Activated naive CD4-positive, alpha-beta T cell (primary cell): ENCODE measurements at places on chromosomes 7 and 10.
A peak's percentile ranks its signal among the peaks of the same experiment; 100 is the strongest.

DNA sequence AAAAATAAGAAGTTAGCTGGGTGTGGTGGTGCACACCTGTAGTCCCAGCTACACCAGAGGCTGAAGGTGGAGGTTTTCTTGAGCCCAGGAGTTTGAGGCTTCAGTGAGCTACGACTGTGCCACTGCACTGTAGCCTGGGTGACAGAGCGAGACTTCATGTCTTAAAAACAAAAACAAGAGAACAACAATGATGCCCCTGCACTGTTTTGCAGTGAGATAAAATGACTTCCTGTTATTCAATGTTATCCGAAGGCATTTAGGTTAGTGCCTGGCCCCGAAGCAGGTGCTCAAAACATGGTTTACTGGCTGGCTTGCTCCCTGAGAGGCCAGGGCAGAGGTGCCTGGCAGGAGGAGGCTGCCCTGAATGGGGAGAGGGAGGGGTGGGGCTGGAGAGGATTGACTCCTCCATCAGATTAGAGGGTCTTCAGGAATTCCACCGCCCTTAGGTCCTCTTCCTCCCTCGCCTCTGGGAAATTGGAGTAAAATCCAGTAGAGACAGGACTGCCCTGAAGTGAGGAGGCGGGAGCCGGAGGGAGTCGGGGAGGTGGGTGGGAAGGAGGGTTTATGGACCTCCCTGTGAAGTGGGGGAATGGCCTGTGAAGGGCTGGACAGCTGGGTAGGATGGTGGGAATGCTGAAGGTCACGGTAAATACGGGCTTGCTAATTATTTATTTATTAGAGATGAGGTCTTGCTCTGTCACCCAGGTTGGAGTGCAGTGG lies 6.8 kb upstream of the CLDN4 start:
- DNase-seq, result no peak

GRCh38 chr10:13673156-13673555 lies 86.4 kb downstream of the PRPF18 start:
- DNase-seq, result no peak

DNA sequence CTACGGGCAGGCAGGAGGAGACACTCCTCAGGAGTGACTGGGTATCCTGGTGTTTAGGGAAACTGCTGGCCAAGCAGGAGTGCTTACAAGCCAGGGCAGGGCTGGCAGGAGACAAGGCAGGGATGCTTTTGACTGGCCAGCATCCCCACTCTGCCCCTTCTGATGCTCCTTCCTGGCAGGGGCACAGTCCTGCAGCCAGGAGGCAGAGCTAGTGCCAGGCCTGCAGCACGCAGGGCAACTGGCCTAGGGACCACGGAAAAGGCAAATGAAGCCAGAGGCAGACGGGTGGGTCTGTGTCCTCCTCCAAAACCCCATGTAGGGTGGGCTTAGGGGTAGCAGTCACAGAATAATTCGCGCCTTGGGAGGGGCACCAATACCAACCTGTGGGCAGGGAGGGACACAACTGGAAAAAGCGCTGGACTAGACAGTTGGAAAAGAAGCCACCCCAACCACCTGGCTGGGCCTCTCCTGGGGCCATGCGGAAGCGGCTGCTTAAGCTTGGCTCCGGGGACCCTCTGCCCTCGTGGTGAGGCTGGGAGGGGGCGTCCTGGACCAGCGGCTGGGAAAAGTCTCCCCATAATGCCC lies 4.8 kb downstream of the IMPDH1 start:
- no peak for DNase-seq

GRCh38 chr7:44063547-44063893 lies 1.8 kb downstream of the PGAM2 start:
- no peak for DNase-seq

DNA sequence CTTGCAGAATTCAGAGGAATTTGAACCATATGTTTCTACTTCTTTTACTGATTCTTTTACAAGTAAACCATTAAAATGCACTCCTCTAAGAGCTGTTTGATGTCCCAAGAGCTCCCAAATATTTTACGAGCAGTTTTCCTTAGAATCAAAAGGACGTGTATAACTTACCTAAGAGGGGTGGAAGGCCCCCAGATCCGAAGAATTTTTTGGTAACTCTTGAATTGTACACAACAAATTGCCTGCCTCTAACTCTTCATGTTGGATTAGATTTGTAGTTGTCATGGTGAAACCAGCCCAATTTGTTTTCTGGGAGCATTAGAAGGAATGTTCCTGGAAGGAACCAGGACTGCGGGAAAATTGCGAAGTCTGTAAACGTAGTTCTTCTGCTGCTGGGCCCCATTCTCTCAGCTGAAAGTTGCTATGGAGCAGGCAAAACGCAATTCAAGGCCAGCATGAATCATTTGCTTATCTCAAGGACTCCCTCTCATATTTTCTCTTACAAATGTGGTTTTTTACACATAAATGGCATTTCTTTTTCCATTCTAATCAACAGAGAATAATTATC lies 124.8 kb upstream of the TMEM72 start:
- no peak for DNase-seq

GRCh38 chr10:44946205-44946604 lies 13.4 kb upstream of the RASSF4 start:
- no peak for DNase-seq

GRCh38 chr7:159237022-159237653 lies 92.5 kb upstream of the VIPR2 start:
- DNase-seq, result no peak

GRCh38 chr10:1120801-1121211 lies 64.6 kb downstream of the WDR37 start:
- no peak for DNase-seq

GRCh38 chr10:23534326-23534725 lies 95.5 kb downstream of the OTUD1 start:
- DNase-seq, result no peak

DNA sequence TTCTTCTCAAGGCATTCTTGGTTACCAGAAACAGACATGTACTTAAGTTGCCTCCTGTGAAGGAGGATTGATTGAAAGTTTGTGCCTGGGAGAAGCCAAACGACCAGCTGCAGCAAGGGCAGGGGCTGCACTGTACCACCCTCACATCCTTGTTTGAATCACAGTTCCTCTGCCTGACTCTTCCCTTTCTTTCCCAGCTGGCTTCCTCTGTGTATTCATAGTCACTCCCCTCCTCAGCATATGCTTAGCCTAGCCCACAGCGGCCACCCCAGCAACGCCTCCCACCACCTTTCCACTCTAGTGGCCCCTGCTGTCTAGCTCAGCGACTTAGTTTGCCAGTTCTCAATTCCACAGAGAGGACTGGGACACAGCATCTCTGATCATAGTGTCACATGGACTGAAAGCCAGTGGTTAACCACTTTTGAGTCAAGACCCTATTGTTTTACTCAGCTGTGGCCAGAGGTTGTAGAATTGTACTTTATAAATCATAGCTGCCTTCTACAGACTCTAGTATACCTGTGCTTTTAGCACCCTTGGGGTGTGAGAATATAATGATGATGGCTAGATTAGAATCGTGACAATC lies 643.0 kb downstream of the SUGCT start:
- DNase-seq, result no peak

DNA sequence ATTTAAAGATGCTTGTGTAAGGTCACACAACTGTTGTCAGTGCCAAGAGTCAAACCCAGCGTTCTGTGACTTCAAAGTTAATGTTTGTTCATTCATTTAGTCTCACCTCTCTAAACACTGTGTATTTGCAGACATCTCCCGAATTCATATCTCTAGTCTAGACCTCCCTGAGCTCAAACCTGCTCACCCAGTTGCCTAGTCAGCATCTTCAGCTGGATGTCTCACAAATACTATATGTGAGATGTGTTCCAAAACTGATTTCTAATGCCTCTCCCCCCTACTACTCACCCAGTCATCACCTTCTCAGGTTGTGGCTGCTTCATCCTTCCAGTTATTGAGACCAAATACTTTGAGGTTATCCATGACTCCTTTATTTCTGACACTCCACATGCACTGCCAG lies 91.4 kb downstream of the ST7 start:
- no peak for DNase-seq

GRCh38 chr10:15433850-15434537 lies 62.9 kb upstream of the FAM171A1 start:
- no peak for DNase-seq

- peak; percentile 56 for DNase-seq
These were observed 54.3 kb upstream of the KDM7A start for GRCh38 chr7:140230861-140231770.

GRCh38 chr10:132974886-132975830 lies 32.8 kb upstream of the CFAP46 start:
- DNase-seq, result no peak

DNA sequence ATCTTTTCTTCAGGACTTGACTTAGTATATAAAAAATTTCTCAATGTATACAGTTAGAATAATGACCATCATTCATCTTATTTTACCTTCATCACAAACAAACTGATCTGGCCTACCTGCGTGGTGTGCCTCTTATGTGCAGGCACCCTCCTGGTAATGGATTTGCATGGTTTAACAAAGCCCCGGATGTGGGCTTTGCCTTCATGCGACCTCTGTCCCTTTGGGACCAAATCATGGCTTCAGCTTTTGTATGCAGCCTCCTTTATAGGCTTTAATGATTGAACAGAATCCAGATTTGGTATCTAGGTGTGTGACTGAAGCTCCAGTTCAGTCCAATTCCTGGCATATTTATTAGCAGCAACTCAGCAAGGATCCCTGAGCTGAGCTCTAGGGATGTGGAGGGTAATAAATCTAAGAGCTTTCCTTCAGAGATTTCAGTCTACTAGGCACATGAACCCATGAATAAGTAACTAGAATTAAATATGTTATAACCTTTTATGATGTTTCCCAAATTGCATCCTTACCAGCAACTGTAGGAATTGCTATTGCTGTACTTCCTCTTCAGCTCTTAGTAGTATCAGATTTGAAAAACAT lies 256.9 kb downstream of the ABCA13 start:
- DNase-seq, result no peak

DNA sequence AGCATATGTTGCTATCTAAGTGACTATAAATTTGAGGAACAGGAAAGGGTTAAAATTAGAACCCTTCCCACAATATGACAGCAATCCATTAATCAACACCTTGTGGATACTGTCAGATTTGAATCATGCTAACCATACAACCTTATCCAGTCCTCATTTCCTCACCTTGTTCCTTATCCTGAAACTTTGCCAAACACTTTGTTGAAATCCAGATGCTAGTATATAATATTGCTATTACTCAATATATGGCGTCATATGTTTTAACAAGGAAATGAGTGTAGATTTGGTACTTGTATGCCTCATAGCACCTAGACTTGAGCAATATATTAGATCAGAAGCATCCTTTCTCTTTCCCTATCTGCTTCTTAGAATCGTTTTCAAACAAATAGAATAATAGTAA lies 66.3 kb upstream of the SLC25A13 start:
- no peak for DNase-seq

- no peak for DNase-seq
These were observed 236.4 kb downstream of the PRPF18 start for GRCh38 chr10:13823096-13823708.

- no peak for DNase-seq
These were observed 83.9 kb downstream of the SEPTIN14 start for GRCh38 chr7:55778631-55779030.
